ENCODE measurements at places on chromosomes 4 and X.

DNA sequence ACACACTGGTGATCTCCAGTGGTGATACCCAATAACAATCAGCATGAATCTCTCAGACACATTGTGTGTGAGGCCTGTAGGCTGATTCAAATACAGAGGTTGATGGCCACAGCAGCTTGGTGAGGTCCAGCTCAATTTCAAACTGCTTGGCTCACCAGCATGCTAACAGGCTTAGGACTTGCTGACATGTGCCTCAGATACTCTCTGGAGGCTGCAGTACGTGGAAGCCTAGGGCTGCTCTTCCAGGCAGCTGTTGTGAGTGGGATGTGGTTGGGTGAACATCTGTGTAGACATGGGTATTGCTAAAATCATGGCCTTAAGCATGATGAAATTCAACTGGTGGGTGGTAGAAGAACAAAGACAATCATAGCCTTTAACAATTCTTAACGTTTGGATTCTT lies 4.3 kb downstream of the CXCL9 start:
- ATAC-seq, result no peak

- ATAC-seq, result no peak
These were observed 19.9 kb upstream of the KLHL8 start for GRCh38 chr4:87240341-87240740.

DNA sequence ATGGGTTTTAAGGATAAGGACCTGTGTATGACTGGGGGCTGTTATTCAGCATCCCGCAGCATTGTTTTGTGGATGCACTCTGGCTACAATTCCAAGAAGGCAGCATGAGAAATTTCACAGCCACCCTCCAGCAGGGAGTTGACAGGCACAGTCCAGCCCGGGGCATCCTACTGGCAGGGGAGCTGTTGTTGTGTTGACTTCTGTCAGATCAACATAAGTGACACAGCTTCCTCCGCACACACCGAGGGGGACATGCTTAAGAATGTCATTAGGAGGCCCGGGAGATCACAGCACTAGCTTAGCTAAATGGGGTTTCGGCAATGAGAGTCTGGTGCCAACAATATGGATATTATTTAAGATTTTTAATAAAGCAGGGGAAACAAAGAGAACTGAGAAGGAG lies 326.5 kb downstream of the ASMT start:
- ATAC-seq, result no peak

GRCh38 chrX:129116676-129117470 lies 406.4 kb downstream of the SMARCA1 start:
- no peak for ATAC-seq

- ATAC-seq, result no peak
These were observed 11.7 kb downstream of the AFP start for GRCh38 chr4:73447671-73448070.
